ENCODE measurements at places on chromosomes 2 and 18. TPM values are rescaled to one million over a fixed set of nuclear protein-coding genes. Genes with fewer than 3 reads are reported as not detected.

MOGAT1 gene
- not detected for total RNA-seq

ZBTB7C gene
- 0.36 TPM for total RNA-seq

- DNase-seq = no peak
Observed at GRCh38 chr2:216596980-216597509, 36.2 kb upstream of the IGFBP2 start.

DNA sequence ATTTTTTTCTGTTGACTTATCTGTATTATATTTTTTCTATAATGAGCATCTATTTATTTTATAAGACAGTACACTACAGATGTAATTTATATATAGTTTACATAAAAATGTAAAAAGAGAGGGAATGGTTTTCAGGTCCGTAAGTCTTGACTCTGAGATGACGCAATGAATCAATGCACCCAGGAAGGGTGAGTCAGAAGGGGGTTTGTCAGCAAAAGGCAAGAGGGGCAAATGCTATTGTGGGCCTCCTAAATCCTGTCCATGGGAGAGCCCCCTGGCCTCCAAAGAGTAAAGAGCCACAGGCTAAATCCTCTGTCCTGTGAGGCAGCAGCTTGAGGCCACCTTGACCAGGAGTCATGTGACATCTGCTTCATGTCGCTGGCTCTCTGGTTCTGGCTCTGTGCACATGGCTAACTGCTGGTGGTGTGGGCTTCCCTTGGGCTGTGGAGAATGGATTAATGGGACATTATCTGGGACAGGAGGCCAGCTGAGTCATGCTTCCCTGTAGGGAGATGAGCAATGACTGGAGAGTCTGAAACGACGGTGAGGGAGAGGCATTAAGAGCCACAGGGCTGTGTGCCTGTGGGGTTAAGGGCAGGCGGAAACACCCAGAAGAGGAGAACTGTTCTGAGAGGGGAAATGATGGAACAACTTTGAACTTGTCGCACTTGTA is 22.8 kb upstream of the ASB18 start:
- no peak for DNase-seq

DNA sequence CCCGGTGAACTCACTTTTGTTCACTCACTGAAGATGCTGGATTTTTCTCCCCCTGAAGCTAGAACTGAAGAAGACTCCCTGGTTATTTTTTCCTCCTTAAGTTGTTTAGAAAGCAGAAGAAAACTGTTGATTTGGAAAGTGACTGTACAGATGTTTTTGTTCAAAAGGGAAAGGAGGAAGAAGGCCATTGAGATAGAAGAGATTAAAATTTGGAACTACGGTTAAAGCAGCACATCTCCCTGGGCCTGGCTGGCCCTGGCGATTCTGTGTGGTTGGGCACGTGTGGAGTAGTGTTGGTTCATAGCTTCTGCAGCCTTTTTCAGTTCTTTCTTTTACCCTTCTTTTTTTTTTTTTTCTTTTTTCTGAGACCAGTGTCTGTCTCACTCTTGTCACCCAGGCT is 109.2 kb downstream of the MAP4K4 start:
- DNase-seq = peak; percentile 39

DNA sequence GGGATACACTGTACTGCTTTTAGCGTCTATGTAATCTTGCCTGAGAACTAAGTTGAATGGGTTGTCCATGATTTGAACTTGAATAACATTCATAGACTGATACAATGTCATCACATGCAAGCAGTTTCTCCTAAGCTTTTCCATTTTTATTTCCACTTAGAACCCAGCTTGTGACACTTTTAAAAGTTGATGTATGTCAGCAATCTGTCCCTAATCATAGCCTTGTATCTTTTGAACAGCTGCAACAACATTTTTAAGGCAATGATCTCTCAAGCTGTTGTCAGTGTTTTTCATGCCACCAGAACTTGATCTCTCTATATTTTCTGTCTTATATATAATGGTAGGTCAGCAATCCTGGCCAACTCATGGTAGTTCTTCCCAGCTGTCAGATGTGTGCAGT is 185.0 kb downstream of the DOK6 start:
- no peak for DNase-seq

DNA sequence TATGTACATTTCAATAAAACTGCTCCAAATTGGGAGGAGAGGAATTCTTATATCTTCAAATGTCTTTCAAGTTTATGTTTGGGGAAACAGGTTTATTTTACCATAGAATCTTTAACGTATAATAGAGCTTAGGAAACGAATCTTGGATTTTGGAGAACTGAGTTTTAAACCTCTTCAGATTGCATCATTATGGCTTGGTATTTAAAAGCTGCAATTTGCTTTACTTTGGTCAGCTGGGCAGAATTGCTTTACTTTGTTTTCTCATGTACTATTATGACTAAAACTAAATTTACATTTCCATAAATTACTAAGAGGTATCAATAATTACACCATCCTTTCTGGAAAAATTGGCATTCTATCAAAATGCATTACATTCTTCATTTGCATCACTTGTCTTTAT is 54.6 kb downstream of the BAZ2B start:
- DNase-seq = no peak

GRCh38 chr18:12326711-12327460 is 18.8 kb downstream of the TUBB6 start:
- no peak for DNase-seq
